ENCODE measurements at places on chromosomes 7 and 10.

- DNase-seq = no peak
Measured at GRCh38 chr10:90906596-90906995, 14.3 kb downstream of the ANKRD1 start.

GRCh38 chr7:5549096-5549763 lies 125.6 kb upstream of the TNRC18 start:
- DNase-seq = no peak

- no peak for DNase-seq
Measured at GRCh38 chr10:106992055-106992454, 172.5 kb downstream of the SORCS1 start.

DNA sequence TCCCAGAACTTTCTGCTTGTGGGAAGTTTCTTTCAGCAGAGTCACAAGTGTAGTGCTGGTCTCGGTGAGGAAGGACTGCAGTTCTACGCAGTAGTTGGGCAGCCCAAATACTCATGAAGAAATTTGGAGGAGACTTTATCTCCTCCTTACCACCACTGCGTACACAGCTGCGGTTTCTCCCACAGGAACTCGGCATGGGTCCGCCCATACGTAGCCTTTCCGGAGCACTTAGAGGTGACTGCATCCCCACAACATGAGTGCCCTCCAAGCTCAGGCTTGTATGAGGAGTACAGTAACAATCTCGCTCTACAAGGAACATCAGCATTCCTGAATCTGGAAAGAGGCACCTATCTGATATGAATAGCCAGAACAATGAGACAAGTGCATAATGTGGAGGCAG lies 549.2 kb upstream of the SEMA3D start:
- no peak for DNase-seq

GRCh38 chr10:52446391-52446790 lies 132.3 kb downstream of the DKK1 start:
- DNase-seq = no peak

DNA sequence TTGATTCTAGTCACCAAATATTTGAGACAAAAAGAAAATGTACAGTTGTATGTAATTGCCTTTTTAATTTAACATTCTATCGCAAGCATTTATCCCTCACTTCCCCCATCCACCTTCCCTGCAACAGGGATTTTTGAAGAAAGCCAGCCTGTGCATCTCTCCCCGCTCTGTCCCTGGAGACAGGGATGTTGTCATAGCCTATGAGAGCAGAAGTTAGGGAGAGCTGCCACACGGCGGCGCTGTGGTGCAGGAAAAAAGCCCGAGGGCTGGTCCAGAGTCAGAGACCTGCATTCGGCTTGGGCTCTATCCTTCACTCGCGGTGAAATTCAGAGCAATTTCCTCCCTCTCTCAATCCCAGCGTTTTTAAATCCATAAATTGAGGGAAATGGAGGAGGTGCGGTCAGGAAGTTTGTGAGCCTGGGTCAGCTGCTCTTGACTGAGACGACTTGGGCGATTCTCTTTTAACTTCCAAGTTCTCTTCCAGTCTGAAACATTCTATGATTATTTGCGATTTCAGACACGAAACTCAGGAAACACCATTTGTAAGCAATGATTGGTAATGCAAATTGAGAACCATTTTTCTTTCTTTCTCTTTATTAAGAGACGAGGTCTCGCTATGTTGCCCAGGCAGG lies 17.5 kb downstream of the HKDC1 start:
- peak; percentile 70 for DNase-seq

DNA sequence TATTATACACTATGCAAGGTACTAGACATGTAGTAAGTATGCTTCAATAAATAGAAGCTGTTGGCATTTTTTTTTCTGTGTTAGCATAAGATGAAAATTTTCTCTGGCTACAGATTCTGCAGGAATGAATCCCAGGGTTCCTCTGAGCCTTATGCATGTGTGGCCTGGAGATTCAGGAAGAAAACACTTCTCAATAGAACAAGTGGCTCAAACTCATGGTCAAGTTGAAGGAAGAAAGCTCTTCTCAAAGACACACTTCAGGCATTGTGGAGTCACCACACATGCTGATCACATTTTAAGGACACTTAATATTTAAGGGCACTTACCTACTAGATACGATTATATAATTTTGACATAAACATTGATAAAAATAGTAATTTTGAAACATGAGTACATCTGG lies 19.5 kb downstream of the DNAH11 start:
- DNase-seq = no peak
